Fibroblast of lung (primary cell): ENCODE measurements at places on chromosomes 3 and 15. TPM values are rescaled to one million over a fixed set of nuclear protein-coding genes. Genes with fewer than 3 reads are reported as not detected.

DNA sequence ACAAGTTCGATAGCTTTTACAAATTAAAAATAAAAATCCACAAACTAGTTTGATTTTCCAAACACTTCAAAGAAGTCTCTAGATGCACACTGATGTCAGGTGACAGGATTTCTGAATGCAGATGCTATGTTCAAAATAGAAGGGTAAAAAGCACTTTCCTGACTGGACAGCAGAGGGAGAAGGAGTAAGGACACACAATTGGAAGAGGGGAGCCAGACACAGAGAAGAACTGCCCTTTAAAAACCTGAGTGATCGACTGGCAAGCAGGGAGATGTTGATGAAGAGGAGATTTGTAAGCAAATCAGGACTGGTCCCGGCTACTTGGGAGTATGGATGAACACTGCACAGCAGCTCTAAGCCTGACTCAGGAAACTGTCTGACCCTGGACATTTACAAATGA lies 612.8 kb downstream of the MAGI1 start:
- DNase-seq, result no peak

The TAGLN3 gene
- polyA plus RNA-seq, result 0.10 and 1.2 TPM in 2 replicates

The KCNMB3 gene
- polyA plus RNA-seq, result 0.76 and 1.3 TPM in 2 replicates

The TLR9 gene
- polyA plus RNA-seq, result not detected in 2 replicates

- no peak for DNase-seq
These were observed 68.9 kb downstream of the TFRC start for GRCh38 chr3:196012941-196013476.

The TRANK1 gene
- polyA plus RNA-seq, result 6.7 and 9.1 TPM in 2 replicates

The BNIP2 gene
- polyA plus RNA-seq, result 83.4 and 93.2 TPM in 2 replicates

DNA sequence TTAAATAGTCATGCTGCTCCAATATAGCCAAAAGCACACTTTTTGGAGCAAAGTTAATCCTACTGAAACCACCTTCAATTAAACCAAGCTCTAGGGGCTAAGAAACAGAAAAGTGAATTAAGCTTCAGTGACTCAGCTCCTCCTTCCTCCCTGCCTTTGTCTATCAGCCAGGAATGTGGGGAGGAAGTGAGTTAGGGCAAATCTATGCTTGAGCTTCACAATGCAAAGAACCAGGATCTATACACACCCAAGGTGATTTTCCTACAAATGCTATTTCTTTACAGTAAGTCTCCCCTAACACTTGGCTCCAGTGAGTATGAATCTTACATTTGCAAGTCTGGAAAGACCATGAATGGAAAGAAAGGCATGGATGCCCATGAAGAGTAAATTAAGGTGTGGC lies 212.1 kb downstream of the P3H2 start:
- peak; percentile 2 for DNase-seq

GRCh38 chr3:58042947-58043707 lies 34.9 kb downstream of the FLNB start:
- DNase-seq, result no peak

The CEP19 gene
- 2.3 and 3.2 TPM in 2 replicates for polyA plus RNA-seq

DNA sequence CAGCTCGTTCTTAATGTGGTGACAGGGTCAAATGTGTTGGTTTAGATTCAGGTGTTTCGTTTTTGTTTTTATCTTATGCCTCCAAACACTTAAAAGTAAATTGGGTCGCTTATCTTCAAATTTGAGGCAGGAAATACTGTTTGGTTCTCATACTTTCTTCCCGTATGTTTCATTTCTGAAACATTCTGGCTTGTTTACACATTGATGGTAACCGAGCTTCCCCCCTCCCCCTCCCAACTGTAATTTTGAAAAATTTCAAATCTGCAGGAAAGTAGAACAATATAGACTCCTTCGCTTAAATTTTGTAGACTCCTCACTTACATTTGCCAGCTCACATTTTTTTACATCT lies 64.9 kb downstream of the CMTM8 start:
- DNase-seq, result no peak

The ITIH4 gene
- 0.36 and 1.1 TPM in 2 replicates for polyA plus RNA-seq

DNA sequence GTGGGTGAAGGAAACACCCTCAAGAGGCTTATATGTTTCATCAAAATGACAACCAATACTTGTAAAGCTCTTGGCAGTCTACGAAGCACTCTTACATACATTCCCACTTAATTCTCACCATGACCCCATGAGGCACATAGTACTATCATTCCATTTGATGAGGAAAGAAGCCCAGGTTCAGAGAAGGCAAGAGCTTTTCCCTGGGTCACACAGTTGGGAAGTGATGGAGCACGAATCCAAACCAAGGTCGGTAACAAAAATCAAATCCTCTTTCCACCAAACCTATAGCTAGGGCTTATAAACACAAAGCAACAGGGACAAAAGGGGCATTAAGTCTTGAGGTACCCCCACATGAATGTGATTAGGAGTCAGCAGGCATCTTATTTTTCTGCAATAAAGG lies 187.1 kb downstream of the UACA start:
- DNase-seq, result no peak

The DNASE1L3 gene
- polyA plus RNA-seq, result not detected in 2 replicates

- DNase-seq, result no peak
These were observed 94.5 kb downstream of the CFAP20DC start for GRCh38 chr3:58955308-58955707.

GRCh38 chr15:69926721-69927120 lies 171.0 kb downstream of the TLE3 start:
- no peak for DNase-seq

The PARL gene
- 55.9 and 59.7 TPM in 2 replicates for polyA plus RNA-seq

The GOLGA8S gene
- 0.01 and 0.03 TPM in 2 replicates for polyA plus RNA-seq

DNA sequence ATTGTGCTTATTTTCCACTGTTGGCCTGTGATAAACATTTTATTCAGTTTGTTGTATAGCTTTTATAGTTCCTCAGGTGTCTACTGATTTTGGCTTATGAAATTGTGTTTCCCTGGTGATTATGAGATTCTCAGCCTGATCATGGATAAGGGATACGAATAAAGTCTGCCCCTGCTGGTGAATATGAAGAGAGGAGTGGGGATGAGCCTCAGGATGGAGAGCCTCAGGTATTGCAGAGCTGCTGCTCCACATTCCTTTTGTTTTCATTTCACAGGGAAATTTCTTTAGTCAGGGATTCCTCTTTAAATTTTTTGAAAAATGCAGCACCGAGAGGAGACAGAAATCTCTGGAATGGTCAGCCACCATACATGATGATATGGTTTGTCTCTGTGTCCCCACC lies 14.7 kb upstream of the RAB6B start:
- no peak for DNase-seq

The SEMA7A gene
- polyA plus RNA-seq, result 12.5 and 18.5 TPM in 2 replicates

The PRRT3 gene
- polyA plus RNA-seq, result 3.1 and 4.5 TPM in 2 replicates

DNA sequence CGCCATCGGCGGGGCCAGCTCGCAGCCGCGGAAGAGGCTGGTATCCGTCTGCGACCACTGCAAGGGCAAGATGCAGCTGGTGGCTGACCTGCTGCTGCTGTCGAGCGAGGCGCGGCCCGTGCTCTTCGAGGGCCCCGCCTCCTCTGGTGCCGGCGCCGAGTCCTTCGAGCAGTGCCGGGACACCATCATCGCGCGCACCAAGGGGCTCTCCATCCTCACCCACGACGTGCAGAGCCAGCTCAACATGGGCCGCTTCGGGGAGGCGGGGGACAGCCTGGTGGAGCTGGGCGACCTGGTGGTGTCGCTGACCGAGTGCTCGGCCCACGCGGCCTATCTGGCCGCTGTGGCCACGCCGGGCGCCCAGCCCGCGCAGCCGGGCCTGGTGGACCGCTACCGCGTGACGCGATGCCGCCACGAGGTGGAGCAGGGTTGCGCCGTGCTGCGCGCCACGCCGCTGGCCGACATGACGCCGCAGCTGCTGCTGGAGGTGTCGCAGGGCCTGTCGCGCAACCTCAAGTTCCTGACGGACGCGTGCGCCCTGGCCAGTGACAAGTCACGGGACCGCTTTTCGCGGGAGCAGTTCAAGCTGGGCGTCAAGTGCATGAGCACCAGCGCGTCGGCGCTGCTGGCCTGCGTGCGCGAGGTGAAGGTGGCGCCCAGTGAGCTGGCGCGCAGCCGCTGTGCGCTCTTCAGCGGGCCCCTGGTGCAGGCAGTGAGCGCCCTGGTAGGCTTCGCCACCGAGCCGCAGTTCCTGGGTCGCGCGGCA lies 1.8 kb downstream of the TLNRD1 start:
- DNase-seq, result peak; percentile 22

The PLIN1 gene
- 0.02 and 0.06 TPM in 2 replicates for polyA plus RNA-seq

DNA sequence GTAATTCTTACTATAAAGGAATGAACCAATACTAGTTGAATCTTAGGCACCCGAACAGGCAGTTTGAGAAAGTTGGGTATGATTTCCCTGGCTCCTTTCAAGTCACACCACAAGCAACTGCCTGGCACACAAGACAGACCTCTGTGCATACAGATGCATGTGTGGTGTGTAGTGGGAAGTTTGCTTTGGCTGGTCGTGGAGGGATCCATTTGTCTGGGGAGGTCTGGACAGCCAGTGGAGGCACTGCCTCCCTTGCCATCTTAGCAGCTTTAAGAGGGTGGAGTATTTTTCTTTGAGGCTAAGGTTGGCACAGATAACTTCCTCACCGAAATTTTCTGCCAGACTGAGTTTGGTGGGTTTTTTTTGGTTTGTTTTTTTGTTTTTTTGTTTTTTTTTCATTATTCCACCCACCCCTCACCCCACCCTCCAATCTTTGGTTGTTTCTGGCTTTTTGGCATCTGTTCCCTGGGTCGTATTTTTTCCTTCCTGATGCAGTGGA lies 97.1 kb downstream of the TMEM212 start:
- no peak for DNase-seq

The CIB2 gene
- polyA plus RNA-seq, result 2.7 and 4.2 TPM in 2 replicates

The DAZL gene
- 0.34 TPM in 1 of 2 replicates, not detected in the other for polyA plus RNA-seq

The MNS1 gene
- polyA plus RNA-seq, result 3.2 and 3.9 TPM in 2 replicates

The DGKG gene
- 1.4 and 3.7 TPM in 2 replicates for polyA plus RNA-seq

The HYAL1 gene
- polyA plus RNA-seq, result 1.8 and 2.5 TPM in 2 replicates

The ZBTB47 gene
- 15.2 and 15.6 TPM in 2 replicates for polyA plus RNA-seq

The IL17RE gene
- polyA plus RNA-seq, result 1.9 and 2.6 TPM in 2 replicates

DNA sequence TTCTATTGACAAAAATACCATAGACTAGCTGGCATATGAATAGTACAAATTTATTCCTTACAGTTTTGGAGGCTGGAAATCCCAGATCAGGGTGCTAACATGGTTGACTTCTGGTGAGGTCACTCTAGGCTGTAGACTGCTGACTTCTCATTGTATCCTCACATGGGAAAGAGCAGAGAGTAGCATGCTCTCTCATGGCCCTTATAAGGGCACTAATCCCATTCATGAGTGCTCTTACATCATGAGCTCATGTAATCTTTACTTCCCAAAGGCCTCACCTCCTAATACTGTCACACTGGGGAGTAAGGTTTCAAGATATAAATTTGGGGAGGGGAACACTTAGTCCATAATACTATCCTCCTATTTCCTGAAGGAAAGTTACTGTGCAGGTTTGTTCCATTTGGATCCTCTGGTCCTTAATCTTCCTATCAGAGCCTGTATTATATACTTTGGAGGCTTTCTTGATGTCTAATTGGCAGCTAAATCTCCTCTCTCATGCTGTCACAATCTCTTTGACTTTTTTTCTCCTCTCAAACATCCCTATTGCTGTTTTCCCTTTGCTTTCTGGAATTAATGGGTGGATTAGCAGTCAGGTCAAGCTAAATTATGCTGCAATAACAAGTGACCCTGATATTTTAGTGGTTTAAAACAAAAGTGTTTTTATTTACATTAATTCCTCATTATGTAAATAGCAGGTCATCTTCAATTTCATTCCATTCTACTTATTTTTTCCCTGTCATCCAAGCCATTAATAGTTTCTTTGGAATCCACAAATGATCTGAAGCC lies 23.1 kb upstream of the LEKR1 start:
- DNase-seq, result no peak

DNA sequence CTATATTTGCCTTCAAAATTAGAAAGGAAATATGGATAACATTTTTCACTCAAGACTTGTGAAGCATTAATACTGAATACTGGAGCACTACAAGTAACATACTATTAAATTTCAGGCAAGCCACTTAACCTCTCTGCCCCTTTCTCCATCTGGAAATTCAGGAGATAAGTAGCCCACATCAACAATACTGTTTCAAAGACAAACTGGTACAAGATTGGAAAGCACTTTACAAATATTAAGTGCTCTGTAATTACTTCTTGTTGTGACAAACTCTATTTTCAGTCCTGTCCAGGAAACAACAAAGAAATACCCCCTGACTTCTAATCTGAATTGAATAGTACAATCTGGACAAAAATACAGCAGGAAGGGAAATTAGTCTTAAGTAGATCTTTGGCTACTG lies 49.3 kb downstream of the TMEM212 start:
- DNase-seq, result no peak

The ADGRG7 gene
- polyA plus RNA-seq, result not detected in 2 replicates

DNA sequence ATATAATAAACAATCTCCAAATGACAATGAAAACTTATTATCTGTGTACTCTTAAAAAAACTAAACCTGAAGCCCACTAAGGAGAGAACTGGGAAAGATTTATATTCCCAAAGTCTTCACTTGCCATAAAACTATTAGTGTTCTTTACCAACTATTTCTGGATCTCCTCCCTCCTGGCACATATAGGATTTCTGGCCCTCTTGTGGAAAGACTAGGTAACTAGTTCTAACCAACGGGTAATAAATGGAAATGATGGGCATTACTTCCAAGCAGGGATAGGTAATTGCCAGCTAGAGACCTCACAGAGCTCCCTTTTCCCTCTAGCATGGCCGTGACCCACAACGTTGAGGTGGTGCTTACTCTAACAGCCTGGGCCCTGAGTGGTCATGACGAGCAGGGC lies 110.1 kb downstream of the DNAH12 start:
- DNase-seq, result peak; percentile 33

The PLA2G4E gene
- polyA plus RNA-seq, result not detected in 2 replicates

GRCh38 chr3:51706788-51707731 lies at the start of gene GRM2:
TSS of gene GRM2 (plus strand) at chr3:51707068. CDS start at chr3:51708984, 1,916 bp downstream.
- DNase-seq, result peak; percentile 87

The SENP8 gene
- polyA plus RNA-seq, result 3.0 and 3.5 TPM in 2 replicates

DNA sequence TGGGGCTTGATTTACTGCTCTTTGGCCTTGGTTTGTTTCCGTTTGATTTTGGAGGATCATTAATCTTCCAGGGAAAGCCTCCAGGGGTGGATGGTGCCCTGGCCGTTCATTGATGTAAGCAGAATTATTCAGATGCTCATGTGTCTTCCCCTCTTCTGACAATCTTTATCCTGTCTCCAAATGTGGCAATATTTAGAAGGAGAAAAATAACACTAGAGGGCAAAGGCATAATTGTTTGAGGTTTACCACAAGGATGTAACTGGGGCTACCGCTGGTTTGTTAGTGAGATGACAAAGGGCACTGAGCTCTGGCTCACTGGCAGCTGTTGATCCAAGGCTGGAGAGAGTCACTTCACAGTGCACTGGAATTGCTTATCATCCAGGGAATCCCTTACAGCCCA lies 18.2 kb upstream of the PLCL2 start:
- peak; percentile 57 for DNase-seq
